ENCODE measurements at places on chromosomes 5 and 9.

DNA sequence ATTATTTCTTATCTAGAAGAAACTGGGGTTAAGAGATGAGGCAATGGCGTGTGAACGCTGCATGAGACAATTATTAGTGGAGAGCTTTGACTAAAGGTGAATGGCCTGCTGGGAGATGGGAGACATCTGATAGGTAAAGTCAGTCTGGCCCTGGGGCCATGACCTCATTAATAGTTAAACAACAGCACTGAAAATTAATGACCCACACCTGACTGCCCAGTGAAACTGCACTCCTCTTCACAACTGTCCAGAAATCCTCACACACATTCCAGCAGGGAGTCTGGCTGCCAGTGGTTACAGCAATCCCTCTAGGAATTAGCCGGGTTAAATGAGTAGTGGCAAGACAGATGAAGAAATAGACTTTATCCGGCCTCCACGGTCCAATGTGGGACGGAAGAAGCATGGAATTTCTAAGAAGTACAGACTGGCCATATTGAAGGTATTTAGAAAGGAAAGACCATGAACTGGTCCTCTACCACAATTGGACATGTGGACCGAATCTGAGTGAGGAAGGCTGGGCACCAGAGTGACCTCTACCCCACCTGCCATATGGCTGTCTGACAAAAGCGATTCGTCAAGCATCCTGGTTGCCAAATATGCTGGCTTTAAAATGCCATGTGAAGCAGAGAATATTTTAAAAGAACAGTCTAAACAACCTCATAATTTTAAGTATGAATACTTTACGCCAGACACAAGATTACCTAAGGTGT lies 138.4 kb downstream of the EFNA5 start:
- DNase-seq: no peak

- no peak for DNase-seq
These were observed 73.8 kb downstream of the MAPKAP1 start for GRCh38 chr9:125633116-125633745.

DNA sequence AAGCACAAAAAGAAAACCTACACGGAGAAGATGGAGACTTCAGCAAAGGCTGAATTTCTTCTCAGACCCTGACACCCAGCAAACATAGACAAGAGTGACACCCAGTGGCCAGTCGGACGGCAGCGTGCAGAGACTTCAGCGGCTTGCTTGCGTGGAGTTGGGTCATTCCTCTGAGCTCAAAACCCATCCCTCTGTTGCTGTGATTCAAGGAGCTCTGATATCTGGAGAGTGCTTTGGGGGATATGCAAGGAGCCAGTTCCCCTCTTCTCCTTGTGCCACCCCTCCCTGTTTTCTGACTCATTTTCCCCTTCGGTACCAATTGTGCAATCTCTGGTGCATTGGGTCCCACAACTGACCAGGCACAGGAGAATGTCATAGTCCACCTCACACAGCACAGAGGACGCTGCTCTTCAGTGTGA lies 27.5 kb downstream of the SH3TC2 start:
- DNase-seq: peak; percentile 62

GRCh38 chr9:16828340-16829281 lies 41.9 kb downstream of the BNC2 start:
- DNase-seq: no peak

GRCh38 chr9:92608241-92608908 lies 61.6 kb downstream of the IPPK start:
- no peak for DNase-seq

GRCh38 chr5:173098787-173099186 lies 42.6 kb downstream of the CREBRF start:
- no peak for DNase-seq

- no peak for DNase-seq
These were observed 19.0 kb upstream of the ACTBL2 start for GRCh38 chr5:57501414-57502201.

DNA sequence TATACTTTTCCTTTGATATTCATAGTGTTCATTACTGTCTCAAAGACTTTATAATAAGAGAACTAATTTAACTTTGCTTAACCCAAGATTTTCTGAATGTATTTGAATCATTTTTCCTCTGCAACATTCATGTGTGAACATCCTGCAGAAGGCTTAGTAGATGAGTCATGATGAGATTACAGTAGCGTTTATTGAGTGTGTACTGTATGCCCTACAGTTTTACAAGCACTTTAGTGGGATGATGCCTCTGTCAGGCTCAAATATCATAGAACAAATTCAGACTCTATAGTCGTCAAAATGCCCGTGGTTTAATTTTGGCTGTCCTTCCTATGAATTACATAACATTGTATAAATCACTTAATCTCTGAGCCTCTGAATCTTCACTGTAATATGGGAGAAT lies 41.2 kb downstream of the FYB1 start:
- DNase-seq: no peak

GRCh38 chr5:109199289-109199688 lies 210.5 kb downstream of the PJA2 start:
- DNase-seq: no peak

DNA sequence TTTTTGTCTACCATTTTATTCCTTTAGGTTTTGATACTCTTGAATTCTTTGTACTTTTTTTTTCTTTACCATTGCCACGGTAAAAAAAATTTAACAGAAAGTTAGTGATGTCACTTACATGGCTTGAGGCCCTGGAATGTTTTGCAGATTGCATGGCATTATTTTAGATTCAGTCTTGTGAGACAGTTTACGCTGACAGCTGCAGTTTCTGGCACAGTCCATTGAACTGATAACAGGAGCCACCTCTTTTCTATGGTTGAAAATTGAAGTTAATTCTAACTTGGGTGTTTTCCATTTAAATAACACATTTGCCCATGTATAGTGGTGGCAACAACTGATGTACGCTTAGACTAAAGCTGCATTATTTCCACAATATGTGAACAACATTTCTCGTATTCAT lies 1028.5 kb downstream of the CDH18 start:
- no peak for DNase-seq

- no peak for DNase-seq
These were observed 10.3 kb upstream of the CRHBP start for GRCh38 chr5:76942581-76942980.

DNA sequence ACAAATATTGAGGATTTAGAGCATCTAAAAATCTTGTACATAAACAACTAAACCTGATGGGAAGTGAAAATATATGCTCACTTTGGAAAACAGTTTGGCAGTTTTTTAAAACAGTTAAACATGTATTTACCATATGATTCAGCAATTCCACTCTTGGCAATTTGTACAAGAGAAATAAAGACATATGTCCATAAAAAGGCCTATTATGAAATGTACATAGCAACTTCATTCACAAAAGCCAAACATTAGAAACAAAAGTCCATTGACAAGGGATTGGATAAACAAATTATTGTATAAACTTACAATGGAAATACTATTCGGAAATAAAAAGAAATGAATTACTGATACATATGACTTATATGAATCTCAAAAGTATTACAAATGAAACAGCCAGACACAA lies 196.2 kb upstream of the SLC24A2 start:
- DNase-seq: no peak

- no peak for DNase-seq
These were observed 298.4 kb upstream of the PRDM9 start for GRCh38 chr5:23208959-23209431.

DNA sequence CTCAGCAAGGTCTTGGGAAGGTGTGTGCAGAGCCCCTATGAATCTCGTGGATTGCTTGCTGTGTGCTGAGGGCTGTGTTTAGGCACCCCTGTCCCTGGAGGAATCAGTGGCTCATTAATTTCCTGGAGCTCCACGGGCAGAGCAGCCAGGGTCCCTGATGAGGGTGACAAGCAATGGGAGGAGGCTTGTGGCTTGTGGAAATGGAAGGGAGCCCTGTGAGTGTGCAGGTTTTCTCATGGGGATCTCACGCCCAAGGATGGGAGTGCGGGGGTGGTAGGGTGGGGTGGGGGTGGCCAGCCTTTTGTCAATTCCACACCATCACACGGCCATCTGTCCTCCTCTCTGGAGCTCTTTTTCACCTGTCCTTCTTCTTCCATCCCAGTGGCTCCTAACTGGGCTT lies 25.3 kb downstream of the PHF2 start:
- DNase-seq: no peak

- no peak for DNase-seq
These were observed 143.3 kb downstream of the ALDH1A1 start for GRCh38 chr9:72809586-72809985.

- no peak for DNase-seq
These were observed 533.3 kb upstream of the CDH9 start for GRCh38 chr5:27571681-27572080.

DNA sequence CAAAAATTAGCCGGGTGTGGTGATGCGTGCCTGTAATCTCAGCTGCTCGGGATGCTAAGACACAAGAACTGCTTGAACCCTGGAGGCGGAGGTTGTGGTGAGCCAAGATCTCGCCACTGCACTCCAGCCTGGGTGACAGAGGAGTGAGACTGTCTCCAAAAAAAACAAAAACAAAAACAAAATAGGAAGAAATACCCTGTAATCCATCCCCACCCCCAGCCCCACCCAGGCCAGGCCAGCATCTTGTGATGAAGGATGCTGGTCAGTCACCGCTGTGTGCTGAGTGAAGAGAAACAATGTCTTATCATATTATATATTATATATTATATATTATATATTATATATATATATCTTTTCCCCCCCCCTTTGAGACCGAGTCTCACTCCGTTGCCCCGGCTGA lies 15.4 kb upstream of the CCIN start:
- DNase-seq: no peak

DNA sequence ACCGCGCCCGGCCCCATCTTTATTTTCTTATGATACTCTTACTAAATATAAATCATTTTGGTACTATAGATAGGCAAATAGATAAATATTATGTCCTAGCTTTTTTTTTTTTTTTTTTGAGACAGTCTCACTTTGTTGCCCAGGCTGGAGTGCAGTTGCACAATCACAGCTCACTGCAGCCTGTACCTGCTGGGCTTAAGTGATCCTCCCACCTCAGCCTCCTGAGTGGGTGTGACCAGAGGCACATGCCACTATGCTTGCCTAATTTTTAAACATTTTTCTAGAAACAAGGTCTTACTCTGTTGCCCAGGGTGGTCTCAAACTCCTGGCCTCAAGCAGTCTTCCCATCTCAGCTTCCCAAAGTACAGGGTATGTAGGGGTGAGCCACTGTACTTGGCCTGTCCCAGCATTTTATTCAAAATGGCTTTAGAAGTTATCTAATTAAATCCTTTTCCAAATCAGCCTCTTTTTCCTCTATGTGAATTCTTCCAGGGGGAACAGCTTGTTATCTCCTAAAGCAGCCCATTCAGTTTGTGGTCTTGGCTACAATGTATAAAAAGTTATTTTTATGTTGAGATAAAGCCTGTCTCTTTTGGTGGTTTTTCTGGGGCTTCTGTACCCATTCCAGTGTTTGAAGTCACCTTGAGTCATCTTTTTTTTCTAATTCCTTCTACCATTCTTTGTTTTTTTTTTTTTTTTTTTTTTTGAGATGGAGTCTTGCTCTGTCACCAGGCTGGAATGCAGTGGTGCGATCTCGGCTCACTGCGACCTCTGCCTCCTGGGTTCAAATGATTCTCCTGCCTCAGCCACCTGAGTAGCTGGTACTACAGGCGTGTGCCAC lies 12.1 kb downstream of the MELK start:
- DNase-seq: no peak

GRCh38 chr5:173689171-173689736 lies 72.8 kb upstream of the BOD1 start:
- DNase-seq: no peak

GRCh38 chr9:128862401-128862851 lies 19.3 kb downstream of the KYAT1 start:
- DNase-seq: no peak

DNA sequence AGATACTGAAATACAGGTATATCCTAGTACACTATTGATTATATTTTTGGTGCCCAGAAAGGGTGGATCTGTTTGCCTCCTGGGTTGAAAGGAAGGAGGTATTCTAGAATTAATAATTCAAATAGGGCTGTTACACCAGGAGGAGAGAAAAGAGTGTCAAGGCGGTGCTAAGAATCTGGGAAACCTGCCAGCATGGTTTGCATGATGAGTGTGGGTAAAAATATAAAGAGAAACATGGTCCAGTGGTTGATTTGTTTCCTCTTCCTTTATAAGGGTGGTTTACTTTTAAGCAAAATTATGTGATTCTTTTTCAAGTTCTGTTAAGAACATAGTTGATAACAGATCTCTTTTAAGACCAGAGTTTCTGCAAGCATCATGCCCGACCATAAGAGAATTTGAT lies 69.4 kb upstream of the NFIB start:
- DNase-seq: no peak

GRCh38 chr9:17065062-17065461 lies 69.8 kb upstream of the CNTLN start:
- no peak for DNase-seq

- DNase-seq: no peak
These were observed 58.4 kb downstream of the FRMD3 start for GRCh38 chr9:83479765-83480164.

- no peak for DNase-seq
These were observed 7.6 kb upstream of the FAM240B start for GRCh38 chr9:38727497-38728001.

GRCh38 chr9:114958844-114959235 lies 28.4 kb upstream of the TNFSF8 start:
- no peak for DNase-seq

- DNase-seq: no peak
These were observed 83.8 kb upstream of the RASA1 start for GRCh38 chr5:87183896-87184295.

DNA sequence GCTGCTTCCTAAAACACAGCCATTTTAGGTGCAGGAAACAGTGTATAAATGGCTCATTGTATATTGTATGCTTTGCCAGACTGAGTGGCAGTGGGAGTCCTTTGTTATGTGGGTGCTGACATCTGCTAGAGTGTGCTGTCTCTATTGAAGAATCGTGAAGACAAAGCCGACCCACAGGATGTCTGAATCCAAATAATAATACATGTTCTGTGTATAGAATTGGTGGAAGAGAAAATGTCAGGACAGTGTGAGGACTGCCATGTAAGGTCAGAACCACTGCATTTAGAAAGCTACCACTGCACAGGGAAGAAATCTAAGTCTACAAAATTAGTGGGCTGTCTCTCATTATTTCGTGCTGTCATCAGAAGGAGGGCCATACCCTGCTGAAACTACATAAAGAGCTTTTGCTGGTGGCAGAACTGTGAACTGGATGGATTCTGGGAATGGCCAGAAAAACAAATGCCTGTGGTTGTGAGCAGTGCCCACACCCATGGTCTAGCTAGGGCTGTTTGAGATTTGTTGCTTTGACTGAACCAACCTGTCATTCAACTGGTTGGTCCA lies 2.5 kb downstream of the IL7R start:
- peak; percentile 19 for DNase-seq

- no peak for DNase-seq
These were observed 547.5 kb downstream of the ELAVL2 start for GRCh38 chr9:23278561-23278960.
